ENCODE measurements at places on chromosomes 2 and 18.
A peak's percentile ranks its signal among the peaks of the same experiment; 100 is the strongest.

DNA sequence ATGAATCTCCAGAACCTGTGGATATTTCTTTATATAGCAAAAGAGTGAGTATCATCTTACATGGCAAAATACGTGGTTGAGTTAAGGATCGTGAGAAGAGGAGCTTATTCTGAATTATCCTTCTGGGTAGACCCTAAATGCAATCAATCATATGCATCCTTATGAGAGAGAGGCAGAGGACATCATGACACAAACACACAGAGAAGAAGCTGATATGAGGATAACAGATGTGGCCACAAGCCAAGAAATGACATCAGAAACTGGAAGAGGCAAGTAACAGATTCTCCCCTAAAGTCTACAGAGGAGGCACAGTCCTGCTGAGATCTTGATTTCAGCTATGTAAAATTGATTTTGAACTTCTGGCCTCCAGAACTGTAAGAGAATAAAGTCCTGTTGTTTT is 730.2 kb upstream of the ZNF804A start:
- H3K4me3 ChIP-seq = no peak overlapping the region
- no peak overlapping the region for H3K27ac ChIP-seq
- H3K4me1 ChIP-seq = no peaks in the 10 kb centered on the region

GRCh38 chr2:126999106-126999756 is 100.5 kb downstream of the TEX51 start:
- H3K27me3 ChIP-seq = no peaks in the 10 kb centered on the region
- no peak overlapping the region for H3K27ac ChIP-seq
- no peak for DNase-seq

DNA sequence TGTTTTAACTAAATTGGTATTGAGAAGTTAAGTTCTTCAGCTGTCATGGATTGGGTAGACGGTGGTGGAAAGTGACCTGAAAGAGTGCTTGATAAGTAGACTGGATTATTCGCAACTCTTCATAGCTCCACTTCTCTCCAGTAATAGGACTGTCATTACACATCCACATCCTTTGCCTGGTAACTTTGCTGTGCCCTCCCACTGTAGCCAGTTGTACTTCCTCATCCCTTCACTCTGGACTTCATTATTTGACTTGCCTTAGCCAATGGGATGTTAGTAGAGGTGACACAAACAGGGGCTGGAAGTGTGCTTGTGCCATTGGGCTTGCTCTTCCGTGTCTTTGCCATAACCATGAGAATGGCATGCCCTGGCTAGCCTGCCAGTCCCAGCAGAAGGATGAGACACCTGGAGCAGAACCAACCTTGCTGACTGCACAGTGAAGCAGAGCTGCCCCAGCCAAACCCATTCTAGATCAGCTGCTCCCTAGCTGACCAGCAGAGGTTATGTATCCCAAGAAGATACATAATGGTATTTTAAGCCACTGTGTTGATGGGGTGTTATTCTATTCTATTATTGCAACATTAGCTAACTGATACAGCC is 16.9 kb downstream of the QPCT start:
- peaks cover under 1% of the 10 kb centered on the region for H3K4me1 ChIP-seq
- DNase-seq = no peak
- no peak overlapping the region for H3K4me3 ChIP-seq
- H3K27me3 ChIP-seq = peaks cover 8% of the 10 kb centered on the region

- no peak for DNase-seq
- H3K4me3 ChIP-seq = no peak overlapping the region
- peaks cover 10% of the 10 kb centered on the region for H3K36me3 ChIP-seq
- H3K4me1 ChIP-seq = no peaks in the 10 kb centered on the region
- no peaks in the 10 kb centered on the region for H3K27me3 ChIP-seq
Observed at GRCh38 chr2:226874749-226875148, 38.9 kb downstream of the RHBDD1 start.

- no peak overlapping the region for H3K27ac ChIP-seq
- no peak for DNase-seq
- no peaks in the 10 kb centered on the region for H3K36me3 ChIP-seq
- no peak overlapping the region for H3K4me3 ChIP-seq
- peaks cover 4% of the 10 kb centered on the region for H3K4me1 ChIP-seq
Observed at GRCh38 chr18:3150274-3150673, 69.5 kb downstream of the MYOM1 start.

GRCh38 chr18:48136827-48137373 is 206.4 kb upstream of the SMAD2 start:
- no peak overlapping the region for H3K4me3 ChIP-seq
- H3K27ac ChIP-seq = no peak overlapping the region
- H3K36me3 ChIP-seq = no peaks in the 10 kb centered on the region
- no peak for DNase-seq

- no peaks in the 10 kb centered on the region for H3K4me1 ChIP-seq
- DNase-seq = no peak
- peaks cover 38% of the 10 kb centered on the region for H3K27me3 ChIP-seq
- no peak within 1 kb of the TSS for H3K4me3 ChIP-seq
Observed at GRCh38 chr18:59219672-59220163, at the start of gene GRP. Gene GRP, plus strand, starts transcription at chr18:59220158. Its CDS starts 108 bp downstream, at chr18:59220266.

DNA sequence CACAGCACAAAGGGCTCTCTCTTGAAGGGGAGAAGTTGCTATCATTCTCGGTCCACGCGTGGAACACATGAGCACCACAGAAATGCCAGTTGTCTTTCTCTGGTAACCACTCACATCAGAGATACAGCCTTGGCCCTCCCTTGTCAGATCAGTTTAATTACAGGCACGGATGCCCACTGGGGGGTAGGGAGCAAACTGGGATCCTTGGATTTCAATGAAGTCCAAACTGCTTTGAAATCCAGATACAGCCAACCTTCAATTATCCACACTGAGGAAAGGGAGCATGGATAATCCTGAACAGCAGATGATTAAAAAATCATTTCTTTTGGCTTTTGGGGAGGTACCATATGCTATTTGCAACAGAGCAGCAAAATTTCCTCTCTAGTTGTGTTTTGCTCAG is 63.7 kb upstream of the DAPL1 start:
- H3K36me3 ChIP-seq = no peaks in the 10 kb centered on the region
- H3K27me3 ChIP-seq = no peaks in the 10 kb centered on the region
- no peaks in the 10 kb centered on the region for H3K4me1 ChIP-seq
- no peak overlapping the region for H3K27ac ChIP-seq
- DNase-seq = no peak

DNA sequence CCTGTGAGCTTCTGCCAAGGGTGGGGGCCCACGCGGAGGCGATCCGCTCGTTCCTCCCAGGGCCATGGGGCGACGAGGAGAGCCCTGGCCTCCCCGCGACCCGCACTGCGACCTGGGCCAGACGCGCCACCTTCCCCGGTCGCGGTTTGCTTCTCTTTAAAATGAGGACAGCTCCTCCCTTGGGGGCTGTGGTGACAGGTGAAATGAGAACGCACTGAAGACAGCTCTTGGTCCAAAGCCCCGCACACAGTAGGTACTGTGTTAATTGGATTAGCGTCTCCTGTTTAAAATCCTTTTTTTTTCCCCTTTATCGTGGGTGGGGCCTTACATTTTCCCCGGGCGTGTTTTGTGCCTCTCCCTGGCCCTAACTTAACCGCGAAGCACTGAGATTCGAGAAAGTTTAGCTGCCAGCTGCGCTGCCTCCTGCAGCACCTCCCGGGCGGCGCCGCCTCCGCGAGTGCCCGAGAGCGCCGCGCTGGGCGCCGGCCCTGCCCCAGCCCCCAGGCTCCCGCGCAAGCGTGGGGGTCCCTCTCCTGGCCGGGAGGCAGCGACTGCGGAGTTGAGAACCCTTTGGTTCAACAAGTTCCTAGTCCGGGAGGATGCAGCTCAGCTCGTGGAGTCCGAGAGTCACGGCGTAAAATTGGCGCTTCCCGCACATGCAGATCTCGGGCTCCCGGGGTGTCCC is 1.1 kb downstream of the HPCAL1 start:
- peak overlapping the region; percentile 92 for H3K4me3 ChIP-seq
- peak; percentile 34 for DNase-seq
- H3K36me3 ChIP-seq = no peaks in the 10 kb centered on the region
- H3K4me1 ChIP-seq = peaks cover 65% of the 10 kb centered on the region

GRCh38 chr2:187934236-187934635 is 357.4 kb upstream of the GULP1 start:
- no peak overlapping the region for H3K27ac ChIP-seq
- no peaks in the 10 kb centered on the region for H3K36me3 ChIP-seq
- no peak overlapping the region for H3K4me3 ChIP-seq
- H3K4me1 ChIP-seq = no peaks in the 10 kb centered on the region

- no peaks in the 10 kb centered on the region for H3K4me1 ChIP-seq
- no peak for DNase-seq
- no peak overlapping the region for H3K27ac ChIP-seq
- peaks cover 6% of the 10 kb centered on the region for H3K27me3 ChIP-seq
- no peak overlapping the region for H3K4me3 ChIP-seq
Observed at GRCh38 chr2:27291865-27292264, 9.6 kb downstream of the TRIM54 start.

DNA sequence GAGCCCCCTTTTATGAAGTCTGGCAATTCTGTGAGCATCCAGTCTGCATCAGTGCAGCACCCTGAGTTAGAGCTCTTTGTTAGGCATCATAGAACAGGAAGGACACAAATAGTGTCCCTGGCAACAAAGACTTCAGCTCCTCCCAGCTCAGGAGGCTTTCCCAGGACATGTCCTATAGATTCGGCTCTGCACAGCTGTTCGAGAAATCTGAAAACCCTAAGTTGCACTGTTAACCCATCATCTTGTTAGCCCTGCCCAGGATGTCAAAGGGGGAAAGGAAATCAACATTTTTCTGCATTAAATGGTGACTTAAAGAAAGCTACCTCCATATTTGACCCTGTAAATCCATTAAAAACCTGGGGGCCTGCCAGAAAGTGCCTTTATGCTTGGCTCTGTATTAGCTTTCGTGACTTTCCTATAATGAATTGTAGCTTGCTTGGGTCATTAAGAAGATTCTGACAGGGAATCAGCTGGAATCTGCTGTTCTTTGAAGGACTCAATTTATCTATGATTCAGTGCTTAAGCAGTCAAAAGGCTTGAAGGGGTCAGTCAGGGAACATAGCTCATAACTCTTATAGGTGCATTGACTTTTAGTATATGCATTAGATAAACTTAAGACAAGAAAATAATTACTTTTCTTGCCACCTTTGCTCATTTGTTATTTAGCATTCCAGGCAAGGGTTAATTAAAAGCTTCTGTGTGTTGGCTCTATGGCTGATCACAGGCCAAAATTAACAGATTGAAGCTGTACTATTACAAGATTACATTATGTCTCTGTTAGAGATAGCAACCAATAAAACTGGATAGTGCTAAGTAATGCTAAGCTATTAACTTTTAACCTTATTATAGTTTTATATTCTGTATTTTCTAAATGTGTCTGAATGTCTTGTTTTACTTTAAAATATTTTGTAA is 20.6 kb downstream of the ERMN start:
- H3K27me3 ChIP-seq = no peaks in the 10 kb centered on the region
- H3K4me3 ChIP-seq = no peak overlapping the region
- H3K36me3 ChIP-seq = no peaks in the 10 kb centered on the region
- DNase-seq = no peak
- no peak overlapping the region for H3K27ac ChIP-seq
